ENCODE measurements at places on chromosomes 5 and 9. TPM values are rescaled to one million over a fixed set of nuclear protein-coding genes. Genes with fewer than 3 reads are reported as not detected.

DNA sequence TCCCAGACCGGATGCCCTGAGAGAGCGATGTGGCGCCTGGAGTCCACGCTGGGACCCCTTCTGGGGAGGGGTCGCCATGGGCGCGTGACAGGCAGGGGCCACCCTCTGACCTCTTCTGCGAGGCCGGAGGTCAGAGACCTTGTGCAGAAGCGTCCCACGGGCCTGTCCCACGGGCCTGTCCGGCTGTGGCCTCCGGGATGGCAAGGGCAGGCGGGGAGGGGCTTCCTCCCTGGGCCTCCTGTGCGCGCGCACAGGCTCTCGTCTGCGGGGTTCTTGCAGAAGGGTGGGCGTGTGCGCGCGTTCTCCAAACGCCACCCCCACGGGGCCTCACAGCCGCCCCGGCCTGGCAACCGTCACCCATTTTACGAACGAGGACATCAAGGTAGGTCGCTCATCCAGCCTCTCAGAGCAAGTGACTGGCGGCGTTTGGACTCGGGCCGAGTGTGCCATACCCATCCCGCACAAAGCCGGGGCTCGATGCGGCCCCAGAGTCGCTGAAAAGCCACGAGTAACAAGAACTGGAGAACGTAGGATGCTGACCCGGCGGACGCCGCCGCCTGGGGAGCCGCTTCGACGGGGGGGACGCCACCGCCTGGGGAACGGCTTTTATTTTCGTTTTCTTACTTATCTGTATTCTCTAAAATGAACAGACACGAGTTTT lies 897 bp downstream of the AHRR start:
- H3K4me3 ChIP-seq: peak overlapping the region; percentile 45
- peaks cover 15% of the 10 kb centered on the region for H3K4me1 ChIP-seq
- no peaks in the 10 kb centered on the region for H3K36me3 ChIP-seq
- H3K27ac ChIP-seq: no peak overlapping the region

GRCh38 chr9:20340511-20340861 lies 281.8 kb downstream of the MLLT3 start:
- H3K27me3 ChIP-seq: no peaks in the 10 kb centered on the region
- peak overlapping the region; percentile 73 for H3K27ac ChIP-seq
- no peaks in the 10 kb centered on the region for H3K36me3 ChIP-seq
- no peak for DNase-seq
- no peak overlapping the region for H3K4me3 ChIP-seq

DNA sequence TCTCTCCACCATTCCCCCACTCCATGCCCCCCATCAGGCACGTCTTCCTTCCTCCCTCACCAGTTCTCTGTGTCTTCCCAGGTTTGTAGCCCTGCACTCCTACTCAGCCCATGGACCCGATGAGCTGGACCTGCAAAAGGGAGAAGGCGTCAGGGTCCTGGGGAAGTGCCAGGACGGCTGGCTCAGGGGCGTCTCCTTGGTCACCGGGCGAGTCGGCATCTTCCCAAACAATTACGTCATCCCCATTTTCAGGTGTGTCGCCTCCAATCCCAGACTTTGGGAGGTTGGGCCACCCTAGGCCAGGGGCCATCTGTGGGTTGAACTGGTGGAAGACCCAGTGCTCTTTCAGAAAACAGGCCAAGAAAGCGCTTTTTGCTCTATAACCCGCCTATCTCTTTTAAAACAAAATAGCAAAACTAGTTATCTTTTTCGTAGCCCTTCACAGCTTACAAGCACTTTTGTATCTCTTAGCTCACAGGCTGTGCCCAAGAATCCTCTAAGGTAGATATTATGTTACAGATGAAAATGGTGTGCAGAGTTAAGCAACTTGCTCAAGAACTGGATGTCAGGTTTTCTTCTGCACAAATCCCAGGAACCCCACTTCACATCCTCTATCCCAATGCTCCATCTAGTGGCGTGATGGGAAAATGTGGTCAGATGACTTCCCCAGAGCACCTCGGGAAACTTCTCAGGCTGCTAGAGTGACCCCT lies 56.2 kb downstream of the PLAC8L1 start:
- no peak overlapping the region for H3K4me3 ChIP-seq
- H3K4me1 ChIP-seq: peaks cover 2% of the 10 kb centered on the region
- peak; percentile 64 for DNase-seq

DNA sequence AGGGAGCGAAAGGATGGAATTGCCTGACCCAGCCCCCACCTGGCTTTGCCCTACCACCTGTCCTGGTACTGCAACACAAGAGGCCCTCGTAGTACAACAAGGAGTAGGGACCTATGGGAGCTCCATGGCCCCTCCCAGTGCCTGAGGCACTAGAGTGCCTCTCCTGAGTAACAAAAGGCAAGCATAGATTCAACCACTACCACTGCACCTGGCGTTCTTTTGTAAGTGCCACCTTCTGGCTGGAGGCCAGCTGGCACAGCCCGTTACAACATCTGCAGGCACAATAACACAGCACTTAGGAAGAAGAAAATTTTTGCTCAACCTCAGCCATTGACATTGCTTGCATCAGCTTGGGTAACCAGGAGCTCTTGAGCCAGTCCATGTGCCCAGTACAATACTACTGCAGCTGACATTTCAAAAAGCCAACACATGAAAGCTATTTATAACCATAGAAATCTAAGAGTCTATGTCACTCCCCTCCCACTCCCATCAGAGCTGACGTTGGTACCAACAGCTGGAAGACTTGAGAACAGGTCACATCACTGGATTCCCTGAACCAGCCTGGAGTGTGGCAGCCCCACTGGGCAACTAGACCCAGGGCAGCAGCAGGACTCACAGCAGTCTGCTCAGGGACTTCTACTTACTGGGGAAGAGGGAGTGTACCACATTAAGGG lies 17.7 kb upstream of the FAM174A start:
- H3K27ac ChIP-seq: no peak overlapping the region
- H3K4me1 ChIP-seq: peaks cover 5% of the 10 kb centered on the region
- no peaks in the 10 kb centered on the region for H3K27me3 ChIP-seq
- H3K4me3 ChIP-seq: no peak overlapping the region
- DNase-seq: peak; percentile 59

DNA sequence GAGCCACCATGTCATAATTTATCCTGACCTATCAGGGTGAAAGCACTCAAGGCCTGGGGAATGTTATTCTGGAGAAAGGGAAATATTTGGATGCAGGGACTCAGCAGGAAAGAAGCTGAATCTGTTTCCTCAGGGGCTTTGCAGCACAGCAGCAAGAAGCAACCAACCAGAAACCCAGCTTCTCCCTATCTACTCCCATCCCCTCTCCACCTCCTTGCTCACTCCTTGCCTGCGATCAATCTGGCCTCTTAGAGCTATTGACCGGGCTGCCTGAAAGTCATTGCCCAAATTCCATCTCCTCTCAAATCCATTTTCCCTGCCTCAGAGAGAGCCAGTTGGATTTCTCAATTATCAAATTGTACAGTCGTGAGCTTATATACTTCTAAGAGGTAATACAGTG lies 542.0 kb upstream of the TRPC7 start:
- H3K27ac ChIP-seq: no peak overlapping the region
- no peaks in the 10 kb centered on the region for H3K36me3 ChIP-seq
- H3K27me3 ChIP-seq: no peaks in the 10 kb centered on the region
- peaks cover 44% of the 10 kb centered on the region for H3K4me1 ChIP-seq
- no peak for DNase-seq

DNA sequence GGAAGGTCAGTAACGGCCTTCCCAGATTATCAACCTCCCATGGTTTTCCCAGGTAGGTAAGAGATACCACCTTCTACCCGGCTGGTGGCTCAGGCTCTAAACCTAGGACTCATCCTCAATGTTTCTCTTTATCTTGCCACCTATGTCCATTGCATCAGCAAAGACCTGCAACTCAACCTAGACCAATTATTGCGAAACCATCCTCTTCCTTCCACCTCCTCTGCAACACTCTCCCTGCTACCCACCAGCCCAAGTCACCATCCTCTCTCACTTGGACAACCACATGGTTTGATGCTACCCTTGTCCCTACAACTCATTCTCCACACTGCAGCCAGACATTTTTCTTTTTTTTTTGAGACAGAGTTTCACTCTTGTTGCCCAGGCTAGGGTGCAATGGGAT lies 65.4 kb upstream of the GDNF start:
- no peak overlapping the region for H3K4me3 ChIP-seq
- no peaks in the 10 kb centered on the region for H3K27me3 ChIP-seq
- H3K4me1 ChIP-seq: no peaks in the 10 kb centered on the region
- no peak for DNase-seq
- H3K36me3 ChIP-seq: peaks cover 3% of the 10 kb centered on the region
- H3K27ac ChIP-seq: no peak overlapping the region

- no peaks in the 10 kb centered on the region for H3K36me3 ChIP-seq
- H3K4me3 ChIP-seq: no peak overlapping the region
- no peaks in the 10 kb centered on the region for H3K4me1 ChIP-seq
- no peak overlapping the region for H3K27ac ChIP-seq
Measured at GRCh38 chr5:15363601-15364000, 136.4 kb upstream of the FBXL7 start.

DNA sequence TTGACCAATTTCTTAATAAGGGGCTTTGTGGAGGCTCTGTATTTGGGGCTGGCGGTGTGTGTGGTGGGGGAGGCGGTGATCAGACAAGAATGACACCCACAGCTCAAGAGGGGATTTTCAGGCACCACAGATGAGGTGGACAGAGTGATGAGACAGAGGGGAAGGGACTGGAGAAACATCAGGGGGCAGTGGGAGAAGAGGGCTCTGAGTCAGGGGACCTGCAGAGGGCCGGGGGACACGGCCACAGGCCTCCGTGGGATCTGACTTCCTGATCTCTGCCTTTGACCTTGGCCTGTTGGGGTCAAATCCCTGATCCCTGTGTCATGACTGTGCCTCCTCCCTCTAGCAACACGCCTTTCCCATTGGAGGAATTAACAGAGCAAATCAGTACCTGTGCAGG lies 197.7 kb downstream of the C9orf50 start:
- DNase-seq: no peak
- H3K27me3 ChIP-seq: peaks cover 6% of the 10 kb centered on the region
- H3K27ac ChIP-seq: no peak overlapping the region
- H3K4me3 ChIP-seq: no peak overlapping the region
- no peaks in the 10 kb centered on the region for H3K36me3 ChIP-seq
- peaks cover 10% of the 10 kb centered on the region for H3K4me1 ChIP-seq

DNA sequence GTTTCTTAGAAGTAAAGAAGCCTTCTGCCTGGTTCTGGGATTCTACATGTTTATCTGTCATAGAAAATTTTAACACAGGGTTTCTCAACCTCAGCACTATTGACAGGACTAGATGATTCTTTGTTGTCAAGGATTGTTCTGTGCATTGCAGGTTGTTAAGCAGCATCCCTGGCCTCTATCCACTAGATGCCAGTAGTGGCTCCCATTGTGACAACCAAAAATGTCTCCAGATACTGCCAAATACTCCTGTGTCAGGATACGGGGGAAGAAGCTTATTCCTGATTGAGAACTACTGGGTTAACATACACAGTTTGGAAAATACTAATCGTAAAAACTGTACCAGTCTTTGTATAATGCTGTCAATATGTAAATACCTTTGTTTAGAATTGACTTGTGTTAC lies 167.1 kb downstream of the NIPBL start:
- no peak overlapping the region for H3K4me3 ChIP-seq
- DNase-seq: no peak
- no peak overlapping the region for H3K27ac ChIP-seq
- H3K36me3 ChIP-seq: peaks cover 12% of the 10 kb centered on the region

GRCh38 chr5:59758566-59758965 lies 135.0 kb downstream of the PDE4D start:
- no peaks in the 10 kb centered on the region for H3K27me3 ChIP-seq
- DNase-seq: no peak
- no peak overlapping the region for H3K4me3 ChIP-seq
- no peaks in the 10 kb centered on the region for H3K36me3 ChIP-seq

DNA sequence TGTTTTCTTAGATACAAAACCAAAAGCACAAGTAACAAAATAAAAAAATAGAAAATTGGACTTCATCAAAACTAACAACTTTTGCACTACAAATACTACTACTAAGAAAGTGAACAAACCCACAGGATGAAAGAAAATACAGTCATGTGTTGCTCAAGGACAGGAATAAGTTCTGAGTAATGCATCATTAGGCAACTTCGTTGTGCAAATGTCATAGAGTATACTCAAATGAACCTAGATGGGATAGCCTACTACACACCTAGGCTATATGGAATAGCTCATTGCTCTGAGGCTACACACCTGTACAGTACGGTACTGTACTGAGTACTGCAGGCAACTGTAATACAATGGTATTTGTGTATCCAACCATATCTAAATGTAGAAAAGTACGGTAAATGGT lies 88.3 kb downstream of the RAPGEF1 start:
- no peak overlapping the region for H3K4me3 ChIP-seq
- DNase-seq: no peak
- no peak overlapping the region for H3K27ac ChIP-seq
- H3K4me1 ChIP-seq: peaks cover 22% of the 10 kb centered on the region

The MTREX gene
- 107 TPM for total RNA-seq

The PCYOX1L gene
- total RNA-seq: 19.2 TPM

The ANXA2R gene
- 0.96 TPM for total RNA-seq

The CCDC69 gene
- 12.4 TPM for total RNA-seq

Data from WTC11 (cell line).